ENCODE measurements at places on chromosomes 6 and 20.

- no peak for DNase-seq
Observed at GRCh38 chr6:133892813-133893691, 4.1 kb downstream of the TCF21 start.

- no peak for DNase-seq
Observed at GRCh38 chr6:33984466-33985312, 161.2 kb downstream of the GRM4 start.

- DNase-seq: peak; percentile 64
Observed at GRCh38 chr20:62804627-62805154, at the start of gene OGFR. Gene OGFR (plus strand): TSS chr20:62804835. CDS start chr20:62804860, 25 bp downstream.

DNA sequence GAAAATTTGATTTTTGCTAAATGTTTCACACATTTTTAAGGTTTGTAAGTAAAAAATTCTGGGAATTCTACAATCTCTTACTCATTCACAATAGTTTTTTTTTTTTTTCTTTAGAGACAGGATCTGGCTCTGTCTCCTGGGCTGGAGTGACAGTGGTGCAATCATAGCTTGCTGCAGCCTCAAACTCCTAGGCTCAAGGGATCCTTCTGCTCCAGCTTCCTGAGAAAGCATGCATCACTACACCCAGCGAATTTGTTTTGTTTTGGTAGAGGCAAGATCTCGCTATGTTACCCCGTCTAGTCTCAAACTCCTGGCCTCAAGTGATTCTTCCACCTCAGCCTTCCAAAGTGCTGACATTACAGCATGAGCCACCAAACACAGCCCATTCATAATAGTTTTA is 232.8 kb downstream of the GJA1 start:
- DNase-seq: peak; percentile 54

GRCh38 chr6:127967708-127968107 is 66.8 kb upstream of the THEMIS start:
- no peak for DNase-seq

DNA sequence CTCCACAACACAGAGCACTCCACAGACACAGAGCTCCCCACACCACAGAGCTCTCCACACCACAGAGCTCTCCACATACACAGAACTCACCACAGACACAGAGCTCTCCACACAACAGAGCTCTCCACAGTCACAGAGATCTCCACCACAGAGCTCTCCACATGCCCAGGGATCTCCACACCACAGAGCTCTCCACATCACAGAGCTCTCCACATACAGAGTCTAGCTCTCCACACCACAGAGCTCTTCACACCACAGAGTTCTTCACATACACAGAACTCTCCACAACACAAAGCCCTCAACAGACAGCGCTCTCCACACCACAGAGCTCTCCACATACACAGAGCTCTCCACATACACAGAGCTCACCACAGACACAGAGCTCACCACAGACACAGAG is 55.3 kb downstream of the ERMARD start:
- DNase-seq: no peak

GRCh38 chr6:100796049-100796823 is 84.9 kb downstream of the ASCC3 start:
- no peak for DNase-seq

DNA sequence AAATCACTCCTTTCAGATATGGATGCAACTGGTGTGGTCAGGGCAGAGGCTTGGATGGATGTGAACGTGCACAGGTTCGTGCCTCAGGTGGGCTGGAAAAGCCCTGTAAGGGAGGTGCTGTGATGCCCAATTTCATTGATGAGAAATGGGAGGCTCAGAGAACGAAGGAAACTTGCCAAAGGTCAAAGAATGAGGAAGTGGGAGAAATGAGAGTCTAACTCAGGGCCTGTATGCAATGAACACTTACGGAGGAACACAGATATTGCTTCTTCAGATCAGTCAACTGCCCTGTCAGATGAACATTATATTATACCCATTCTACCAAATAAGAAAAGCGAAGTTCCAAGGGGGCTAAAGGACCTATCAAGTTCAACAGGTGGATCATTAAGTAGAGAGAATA is 134.7 kb downstream of the RCAN2 start:
- no peak for DNase-seq

GRCh38 chr6:42831237-42831636 is 48.2 kb upstream of the RPL7L1 start:
- DNase-seq: no peak

GRCh38 chr6:90209527-90209926 is 87.1 kb downstream of the BACH2 start:
- no peak for DNase-seq

- DNase-seq: no peak
Observed at GRCh38 chr6:122389704-122390372, 9.6 kb upstream of the HSF2 start.

DNA sequence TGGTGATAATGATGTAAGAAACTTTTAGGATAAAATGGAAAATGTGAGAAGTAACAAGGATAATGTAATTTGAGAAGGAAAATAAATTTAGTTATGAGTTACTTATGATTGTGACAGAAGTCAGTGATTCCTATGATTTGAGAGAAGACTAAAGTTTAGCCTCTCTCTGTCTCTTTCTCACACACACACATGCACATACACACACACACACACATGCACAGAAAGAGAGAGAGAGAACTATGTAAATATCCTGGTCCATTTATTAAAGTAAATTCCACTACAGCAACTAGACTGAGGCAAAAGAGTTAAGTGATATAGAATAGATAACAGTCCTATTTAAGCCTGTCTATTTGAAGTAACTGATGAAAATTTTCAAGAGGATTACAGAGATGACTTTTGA is 375.2 kb downstream of the CD109 start:
- no peak for DNase-seq

DNA sequence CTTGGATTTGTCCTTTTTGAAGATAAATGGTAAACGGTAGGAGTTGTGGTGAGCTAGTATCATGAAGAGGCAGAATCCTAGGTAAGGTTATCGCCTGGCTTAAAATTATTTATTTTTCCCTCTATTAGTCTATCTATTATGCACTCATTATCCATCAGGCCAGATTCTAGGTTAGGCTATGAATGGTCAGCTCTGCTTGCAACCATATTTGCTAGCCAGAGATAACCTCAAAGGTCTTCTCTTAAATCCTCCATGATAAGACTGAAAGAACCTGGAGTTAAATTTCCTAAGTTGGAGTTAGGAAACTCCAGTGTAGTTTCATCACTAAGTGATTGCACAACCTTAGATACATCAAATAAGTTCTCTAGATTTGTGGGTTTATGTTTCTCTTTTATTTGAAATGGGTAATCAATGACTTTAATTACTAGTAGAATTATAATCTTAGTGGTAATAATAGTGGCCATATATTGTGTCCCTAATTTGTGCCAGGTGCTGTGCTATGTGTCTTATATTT is 302.1 kb upstream of the RUNX2 start:
- no peak for DNase-seq

GRCh38 chr6:115706981-115707380 is 353.7 kb downstream of the FRK start:
- no peak for DNase-seq

- DNase-seq: no peak
Observed at GRCh38 chr6:144782634-144783033, 497.5 kb downstream of the UTRN start.

- DNase-seq: no peak
Observed at GRCh38 chr6:10624836-10625235, 69.6 kb downstream of the C6orf52 start.

DNA sequence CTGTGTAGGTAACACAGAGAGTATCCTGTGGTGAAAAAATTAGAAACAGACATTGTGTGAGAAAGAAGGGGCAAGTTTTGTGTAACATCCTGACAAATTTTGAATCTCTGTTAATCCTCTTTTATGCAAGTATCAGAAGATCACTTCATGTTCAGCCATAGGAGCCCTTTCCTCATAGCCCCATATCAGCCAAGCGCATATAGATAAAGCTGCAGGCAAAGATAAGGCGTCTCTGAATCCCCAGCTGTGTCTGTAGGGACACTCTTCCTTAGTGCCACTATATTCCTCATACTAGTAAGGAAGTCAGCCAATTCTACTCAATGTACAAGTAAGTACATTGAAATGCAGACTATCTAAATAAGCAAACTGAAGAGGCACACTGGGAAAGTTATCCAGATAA is 22.3 kb downstream of the HTR1E start:
- DNase-seq: no peak

- DNase-seq: no peak
Observed at GRCh38 chr6:166351715-166352285, 9.5 kb upstream of the SFT2D1 start.

- DNase-seq: no peak
Observed at GRCh38 chr20:46898423-46898822, 3.8 kb downstream of the EYA2 start.

GRCh38 chr20:41140226-41141133 is 3.1 kb downstream of the PLCG1 start:
- DNase-seq: no peak
